ENCODE measurements at places on chromosomes 5 and 9.

- DNase-seq, result no peak
These were observed 49.1 kb upstream of the VPS13A start for GRCh38 chr9:77128125-77128789.

DNA sequence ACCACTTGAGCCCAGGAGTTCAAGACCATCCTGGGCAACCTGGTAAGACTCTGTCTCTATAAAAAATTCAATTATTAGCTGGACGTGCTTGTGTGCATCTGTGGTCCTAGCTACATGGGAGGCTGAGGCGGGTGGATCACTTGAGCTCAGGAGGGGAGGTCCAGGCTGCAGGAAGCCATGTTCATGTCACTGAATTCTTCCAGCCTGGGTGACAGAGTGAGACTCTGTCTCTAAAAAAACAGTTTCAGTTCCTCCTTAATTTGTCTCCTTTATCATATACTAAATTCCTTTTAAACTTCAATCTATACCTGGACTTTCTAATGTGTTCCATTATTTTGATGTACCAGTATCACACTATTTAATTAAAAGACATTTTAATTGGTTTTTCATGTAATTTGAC, 422.2 kb upstream of the TLE4 start:
- no peak for DNase-seq

DNA sequence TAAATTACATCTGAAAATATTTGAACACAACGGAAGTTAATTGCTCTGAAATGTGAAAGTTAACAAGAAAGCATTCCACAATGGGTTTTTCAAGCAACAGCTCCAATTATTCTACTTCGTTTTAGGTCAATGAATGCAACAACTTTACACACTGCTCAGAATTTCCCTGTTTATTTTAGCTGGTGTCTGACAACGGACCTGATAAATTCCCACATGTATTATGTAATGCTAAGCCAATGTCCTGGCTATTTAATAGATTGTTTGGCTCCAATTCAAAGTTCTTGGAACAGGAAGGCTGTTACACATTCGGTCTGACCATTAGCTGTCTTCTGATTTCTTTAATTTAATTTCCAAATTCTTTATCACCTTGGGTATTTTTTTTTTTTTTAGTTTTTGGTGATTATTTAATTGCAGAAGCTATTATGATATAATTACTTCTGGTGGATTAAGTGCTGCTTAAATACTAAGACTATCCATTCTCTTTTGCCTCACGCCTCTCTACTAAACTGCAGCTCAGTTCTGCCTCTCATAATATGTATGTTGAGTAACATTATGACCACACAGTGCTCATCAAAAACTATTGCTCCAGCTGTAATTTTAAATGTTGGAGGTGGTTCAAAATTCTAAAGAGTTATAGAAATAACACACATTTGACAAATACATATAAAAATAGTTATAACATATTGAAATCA, 57.9 kb downstream of the MEF2C start:
- no peak for DNase-seq

DNA sequence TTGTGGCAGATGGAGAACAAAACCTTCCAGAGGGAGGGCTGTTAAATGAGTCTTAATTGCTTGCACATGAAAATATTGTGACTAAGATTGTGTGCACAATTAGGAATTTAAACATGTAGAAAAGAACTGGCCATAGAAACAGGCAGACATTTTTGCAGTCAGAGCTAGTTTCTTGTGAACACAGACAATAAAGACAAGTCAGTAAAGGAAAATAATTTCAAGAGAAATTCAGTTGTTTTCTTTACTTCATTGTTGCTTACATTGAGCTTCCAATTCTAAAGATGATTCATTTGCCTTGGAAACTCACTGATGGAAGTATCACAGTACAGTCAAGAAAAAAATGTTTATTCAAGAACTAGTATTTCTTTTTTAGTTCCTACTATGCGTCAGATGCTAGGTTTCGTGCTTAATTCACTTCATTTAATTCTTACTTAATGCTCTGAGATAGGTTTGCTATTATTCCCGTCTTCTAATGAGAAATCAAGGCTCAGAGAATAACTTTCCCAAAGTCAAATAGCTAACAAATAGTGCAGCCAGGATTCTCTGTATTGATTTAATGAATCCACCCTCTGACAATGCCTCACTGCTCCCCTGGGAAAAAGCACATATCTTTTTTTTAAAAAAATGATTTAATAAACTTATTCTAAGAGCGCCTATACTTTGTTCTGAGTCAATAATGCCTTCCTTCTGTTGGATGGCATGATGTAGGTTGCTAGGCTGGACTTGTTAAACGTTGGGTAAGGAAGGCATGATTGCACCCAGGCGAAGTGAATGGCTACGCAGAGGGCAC, 581.4 kb downstream of the RAB3C start:
- no peak for DNase-seq

DNA sequence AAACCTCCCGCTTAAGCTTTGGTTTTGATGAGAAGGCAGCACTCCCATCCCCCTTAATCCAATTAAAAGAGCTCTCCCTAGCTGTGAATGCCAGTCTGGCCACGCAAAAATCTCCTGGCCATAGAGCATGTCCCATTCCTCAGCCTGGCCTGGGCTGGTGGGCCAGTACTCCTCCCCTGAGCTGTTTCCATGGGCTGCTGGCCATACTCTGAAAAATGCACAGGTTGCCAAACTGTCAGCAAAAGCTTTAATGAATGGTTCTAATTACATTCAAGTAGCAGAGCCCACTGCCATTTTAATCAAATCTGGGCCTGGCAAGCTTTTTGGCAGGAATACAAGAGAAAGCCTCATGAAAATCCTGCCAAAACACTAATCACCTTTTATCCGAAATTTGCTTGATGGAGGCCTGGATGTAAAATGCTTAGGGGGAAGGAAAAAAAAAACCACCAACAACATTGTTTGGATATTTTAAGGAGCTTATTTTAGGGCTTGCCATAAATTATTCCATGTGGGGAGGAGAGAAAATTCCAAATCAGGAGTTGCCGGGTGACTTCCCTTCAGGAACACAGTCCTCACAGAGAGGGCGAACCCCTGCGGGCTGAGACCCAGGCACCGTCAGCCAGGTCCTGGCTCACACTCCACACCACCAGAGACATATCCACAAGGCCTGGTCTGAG, 243.3 kb downstream of the SEC61B start:
- DNase-seq, result no peak

DNA sequence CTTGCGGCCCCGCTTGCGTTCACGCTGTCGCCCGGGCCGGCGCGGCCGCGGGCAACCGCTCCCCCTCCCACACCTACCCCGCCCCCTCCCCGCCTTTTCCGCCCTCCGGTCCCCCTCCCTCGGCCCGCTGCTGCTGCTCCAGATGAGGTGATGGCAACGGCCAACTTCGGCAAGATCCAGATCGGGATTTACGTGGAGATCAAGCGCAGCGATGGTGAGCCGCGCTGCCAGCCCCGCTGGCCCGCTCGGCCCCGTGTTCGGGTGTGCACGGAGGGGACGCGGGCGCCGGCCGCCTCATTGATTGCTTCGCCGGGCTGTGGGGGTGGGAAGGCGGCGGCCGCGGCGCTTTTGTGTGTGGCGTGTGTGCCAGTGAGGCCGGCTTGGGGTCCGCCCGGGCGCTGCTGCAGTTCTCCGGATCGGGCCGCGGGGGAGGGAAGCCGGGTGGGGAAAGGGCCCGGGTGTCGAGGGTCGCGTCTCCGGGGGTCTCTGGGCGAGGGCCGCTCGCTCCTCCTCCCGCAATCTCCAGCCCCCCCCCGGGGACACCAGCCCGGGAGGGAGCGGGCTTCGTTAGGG, 403 bp downstream of the KIF2A start:
- peak; percentile 39 for DNase-seq

DNA sequence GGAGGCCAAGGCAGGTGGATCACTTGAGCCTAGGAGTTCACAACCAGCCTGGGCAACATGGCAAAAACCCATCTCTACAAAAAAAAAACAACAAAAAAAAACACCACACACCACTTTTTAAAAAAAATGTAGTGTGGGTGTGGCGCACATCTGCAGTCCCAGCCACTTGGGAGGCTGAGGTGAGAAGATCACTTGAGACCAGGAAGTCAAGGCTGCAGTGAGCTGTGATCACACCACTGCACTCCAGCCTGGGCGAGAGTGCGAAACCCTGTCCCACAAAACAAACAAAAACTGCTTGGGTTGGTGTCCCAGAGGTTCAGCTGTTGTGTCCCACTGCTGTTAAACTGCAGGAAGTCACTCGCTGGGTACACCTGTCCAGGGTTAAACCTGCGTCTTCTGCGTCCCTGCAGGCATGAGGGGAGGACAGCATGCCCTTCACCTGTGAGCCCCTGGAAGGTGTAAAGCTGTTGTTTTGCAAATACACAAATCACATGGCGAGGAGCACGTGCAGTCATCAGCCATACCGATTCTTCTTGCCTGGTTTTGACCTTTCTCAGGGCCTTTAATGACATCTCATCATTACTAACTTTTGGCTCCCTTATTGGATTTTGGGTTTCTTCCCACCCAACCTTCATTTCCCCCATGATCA, 29.3 kb upstream of the CLPTM1L start:
- no peak for DNase-seq

DNA sequence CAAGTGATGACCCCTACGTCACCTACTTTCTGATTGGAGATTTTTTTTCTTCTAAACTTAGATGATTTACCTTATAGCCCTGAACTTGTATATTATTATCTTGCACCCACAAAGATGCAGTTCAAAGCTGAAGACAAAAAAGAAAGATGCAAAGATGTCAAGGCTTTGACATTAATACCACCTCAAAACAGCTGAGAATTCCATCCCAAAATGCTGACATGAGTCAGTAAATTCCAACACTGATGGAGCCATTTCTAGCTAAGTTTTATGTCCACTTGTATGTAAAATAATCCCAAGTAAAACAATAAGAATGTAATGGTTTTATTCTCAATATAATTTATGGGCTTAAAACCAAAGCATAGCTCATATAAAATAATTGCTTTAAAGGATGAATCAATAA, 91.5 kb upstream of the CDH9 start:
- no peak for DNase-seq

DNA sequence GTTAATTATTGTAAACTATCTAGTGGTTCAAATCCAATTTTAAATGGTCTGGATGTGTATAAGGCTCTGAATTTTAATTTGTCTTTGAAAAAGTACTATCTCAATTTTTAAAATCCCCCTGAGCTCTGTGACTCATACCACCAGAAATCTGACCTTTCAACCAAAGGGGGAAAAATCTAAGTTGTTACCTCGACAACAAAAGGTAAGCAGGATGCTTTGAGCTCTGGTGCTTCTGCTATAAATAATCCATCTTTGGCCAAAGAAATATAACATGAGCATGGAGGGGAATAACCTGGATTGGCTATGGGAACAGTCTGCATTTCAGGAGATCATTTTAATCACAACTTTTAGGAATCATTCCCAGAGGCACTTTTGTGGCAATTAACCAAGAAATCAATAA, 76.3 kb upstream of the PCSK1 start:
- no peak for DNase-seq

GRCh38 chr9:17075758-17076485, 58.9 kb upstream of the CNTLN start:
- DNase-seq, result no peak

DNA sequence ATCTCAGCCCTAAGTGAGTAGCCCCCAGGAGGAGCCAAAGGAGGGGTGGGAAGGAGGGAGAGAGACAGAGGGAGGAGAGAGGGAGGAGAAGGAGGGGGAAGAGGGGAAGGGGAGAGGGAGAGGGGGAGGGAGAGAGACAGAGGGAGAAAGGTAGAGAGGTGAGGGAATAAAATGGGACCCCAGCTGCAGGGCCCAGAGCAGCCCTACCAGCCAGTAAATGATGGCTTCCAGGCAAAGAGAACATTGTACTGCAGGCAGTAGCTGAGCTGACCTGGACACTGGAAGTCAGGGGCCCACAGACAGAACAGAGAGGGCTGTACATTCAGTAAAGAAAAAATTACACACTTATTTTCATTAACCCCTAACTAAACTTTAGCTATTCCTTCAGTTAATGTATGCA, 57.8 kb upstream of the GNE start:
- DNase-seq, result no peak

- DNase-seq, result no peak
These were observed 11.8 kb downstream of the NR2F1 start for GRCh38 chr5:93594591-93595419.

DNA sequence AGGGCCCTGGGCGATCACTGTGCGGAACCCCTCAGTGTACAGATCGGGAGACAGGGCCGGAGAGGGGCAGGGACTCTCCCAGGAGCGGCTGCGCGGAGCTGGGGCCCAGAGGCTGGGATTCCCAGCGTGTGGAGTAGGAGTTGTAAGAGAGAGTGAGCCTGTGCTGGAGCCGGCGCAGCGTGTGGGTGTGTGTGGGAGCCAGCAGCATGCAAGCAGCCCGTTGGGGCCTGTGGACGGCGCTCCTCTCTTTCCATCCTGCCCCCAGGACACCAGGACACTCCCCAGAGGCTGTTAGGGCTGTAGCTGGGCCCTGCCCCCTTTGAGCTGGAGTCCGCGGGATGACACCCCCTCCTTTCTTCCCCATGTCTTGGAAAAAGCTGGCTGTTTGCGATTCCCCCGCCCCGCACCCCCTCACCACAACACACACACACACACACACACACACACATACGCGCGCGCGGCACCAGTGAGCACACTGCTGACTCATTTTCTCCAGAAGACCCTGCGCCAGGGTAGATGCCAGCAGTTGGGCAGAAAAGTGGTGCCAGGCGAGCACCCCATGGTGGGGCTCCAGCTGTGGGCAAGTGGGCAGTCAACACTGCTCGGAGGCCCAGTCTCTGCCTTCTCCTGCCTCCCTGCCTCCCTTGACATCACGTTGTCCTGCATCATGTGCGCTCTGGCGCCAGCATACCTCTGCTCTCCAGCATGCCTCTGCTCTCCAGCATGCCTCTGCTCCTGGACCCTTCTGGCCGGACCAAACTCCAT, 1.5 kb downstream of the COL27A1 start:
- no peak for DNase-seq

- no peak for DNase-seq
These were observed 569.6 kb upstream of the BRINP1 start for GRCh38 chr9:119938871-119939270.

DNA sequence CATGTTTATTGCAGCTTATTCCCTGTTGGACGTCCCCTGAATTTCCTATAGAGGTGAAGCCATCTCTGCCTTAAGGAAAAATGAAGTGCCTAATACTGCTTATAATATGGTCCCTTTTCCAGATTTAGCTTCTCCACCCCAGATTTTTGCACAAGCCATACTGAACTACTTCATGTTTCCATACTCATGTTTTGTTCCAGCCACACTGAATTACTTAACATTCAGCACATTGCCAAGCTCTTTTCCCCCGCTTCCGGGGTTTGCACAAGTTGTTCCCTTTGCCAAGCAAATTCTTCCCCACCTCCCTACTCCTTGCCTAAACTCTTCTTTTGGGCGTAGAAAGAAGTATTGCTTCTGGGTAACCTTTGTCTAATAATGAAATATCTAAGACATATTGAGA, 1.7 kb upstream of the CNTRL start:
- no peak for DNase-seq

Measured in activated CD4-positive, CD25-positive, alpha-beta regulatory T cell (primary cell).